ENCODE measurements at places on chromosomes 5 and 9.

- DNase-seq: no peak
Observed at GRCh38 chr5:76805821-76806505, 12.9 kb upstream of the F2RL1 start.

GRCh38 chr9:128061275-128061960 lies 5.7 kb downstream of the NAIF1 start:
- DNase-seq: no peak

DNA sequence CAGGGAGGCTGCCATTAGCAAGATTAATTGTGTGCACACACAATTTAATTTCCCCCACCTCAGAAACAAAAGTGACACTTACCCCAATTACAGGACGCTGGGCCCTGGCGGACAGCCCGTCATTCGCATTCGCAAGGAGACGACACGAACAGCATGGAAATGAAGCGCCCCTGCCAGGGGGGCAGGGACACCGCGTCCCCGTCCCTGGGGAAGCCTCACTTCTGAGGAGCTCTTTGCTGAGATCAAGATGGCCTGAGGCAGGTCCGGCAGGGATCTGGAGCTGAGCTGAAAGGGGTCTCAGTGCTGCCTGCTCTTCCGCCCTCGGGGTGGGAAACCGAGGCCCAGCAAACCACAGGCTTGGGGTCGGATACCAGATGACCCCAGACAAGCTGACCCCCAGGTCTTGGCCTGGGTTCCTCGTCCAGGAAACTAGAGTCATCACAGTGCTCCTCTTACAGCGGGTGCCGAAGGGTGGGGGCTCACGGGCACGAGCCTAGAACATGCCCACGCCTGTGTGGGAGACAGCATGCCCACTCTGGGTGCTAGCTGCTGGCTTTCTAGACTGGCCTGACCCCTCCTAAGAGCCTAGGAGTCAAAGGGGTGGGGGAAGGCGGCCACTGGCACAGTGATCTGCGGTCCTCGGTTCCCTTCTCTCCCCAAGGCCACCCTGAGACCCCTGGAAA lies 103.2 kb downstream of the VAV2 start:
- no peak for DNase-seq

GRCh38 chr5:180352116-180353047 lies 754 bp downstream of the GFPT2 start:
- no peak for DNase-seq

DNA sequence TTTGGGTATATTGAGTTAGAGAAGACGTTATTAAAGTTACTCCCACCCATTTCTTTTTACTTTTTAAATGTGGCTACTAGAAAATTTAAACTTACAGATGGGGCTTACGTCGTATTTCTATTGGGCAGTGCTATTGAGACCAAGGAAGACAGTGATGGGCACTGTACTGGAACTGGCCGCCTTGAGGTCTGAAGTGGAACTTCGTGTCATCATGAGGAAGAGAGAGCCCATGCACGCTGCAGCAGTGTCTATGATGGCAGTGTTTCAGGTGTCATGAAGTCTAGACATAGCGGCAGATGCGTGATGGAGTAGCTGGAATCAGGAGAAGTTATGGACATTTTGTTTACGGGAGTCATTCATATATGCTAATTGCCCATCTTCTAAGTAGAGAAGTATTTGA lies 143.7 kb downstream of the LRRC70 start:
- DNase-seq: peak; percentile 12

- peak; percentile 33 for DNase-seq
Observed at GRCh38 chr9:83935276-83935935, 14.2 kb upstream of the KIF27 start.

DNA sequence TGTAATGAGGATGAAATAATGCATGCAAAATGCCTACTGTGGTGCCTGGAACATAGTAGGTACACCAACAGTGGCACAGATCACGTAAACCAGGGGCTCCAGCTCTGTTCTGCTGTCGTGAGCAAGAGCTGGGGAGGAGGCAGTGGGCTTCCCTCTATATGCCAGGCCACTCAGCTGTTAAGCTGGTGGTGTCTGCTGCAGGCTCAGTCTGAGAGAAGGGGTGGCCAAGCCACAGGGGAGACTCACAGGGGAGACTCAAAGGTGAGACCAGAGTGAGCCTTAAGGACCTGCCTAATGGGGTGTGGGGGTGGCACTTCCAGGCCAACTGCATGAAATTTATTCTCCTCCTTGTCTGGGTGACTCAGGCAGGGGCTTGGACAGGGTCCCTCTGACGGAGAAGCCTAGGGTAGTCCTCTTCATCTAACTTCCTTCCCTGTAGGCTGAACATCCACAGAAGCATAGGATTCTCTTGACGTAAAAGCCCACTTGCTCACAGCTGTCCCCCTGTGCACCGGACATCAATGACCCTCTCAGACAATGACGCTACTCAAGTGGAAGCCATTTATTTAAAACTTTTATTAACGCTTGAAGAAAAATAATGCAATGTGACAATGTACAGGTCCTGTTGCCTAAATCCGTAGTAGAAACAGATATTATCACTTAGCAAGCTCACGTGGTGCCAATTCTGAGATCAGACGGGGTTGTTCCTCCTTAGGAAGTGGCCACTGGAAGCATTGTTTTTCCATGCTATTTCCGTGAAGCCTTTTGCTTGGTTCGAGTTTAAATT lies 13.9 kb downstream of the STC2 start:
- no peak for DNase-seq

GRCh38 chr5:54520940-54521339 lies 3.4 kb downstream of the SNX18 start:
- DNase-seq: no peak

- DNase-seq: no peak
Observed at GRCh38 chr5:160448886-160449285, 27.2 kb downstream of the PTTG1 start.

DNA sequence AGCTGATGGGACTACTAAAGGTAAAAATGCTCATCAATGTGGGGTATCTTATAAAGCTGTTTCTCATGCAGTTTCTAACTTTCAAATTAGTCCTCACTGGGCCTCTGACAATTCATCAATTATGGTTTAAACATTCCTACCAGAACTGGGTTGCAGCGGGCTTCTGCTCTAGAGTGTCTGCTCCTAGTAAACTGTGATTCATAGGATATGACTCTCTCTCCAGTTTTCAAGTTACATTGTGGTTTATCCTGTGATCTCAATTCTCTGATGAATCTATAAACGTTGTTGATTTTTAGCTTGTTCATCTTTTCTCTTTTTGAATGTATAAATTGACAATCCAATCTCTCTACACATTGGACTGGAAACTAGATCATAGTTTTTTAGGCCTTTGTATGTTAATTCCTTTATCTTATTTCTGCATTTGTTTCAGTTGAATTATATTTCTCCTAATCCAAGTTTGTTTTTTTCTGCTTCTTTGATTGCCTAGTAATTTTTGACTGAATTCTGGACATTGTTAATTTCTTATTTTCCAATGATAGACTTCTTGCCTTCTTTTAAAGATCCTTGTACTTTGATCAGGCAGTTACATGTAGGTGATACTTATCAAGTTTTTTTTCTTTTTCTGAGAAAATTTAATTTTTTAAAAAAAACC lies 822.6 kb downstream of the TLE1 start:
- no peak for DNase-seq

DNA sequence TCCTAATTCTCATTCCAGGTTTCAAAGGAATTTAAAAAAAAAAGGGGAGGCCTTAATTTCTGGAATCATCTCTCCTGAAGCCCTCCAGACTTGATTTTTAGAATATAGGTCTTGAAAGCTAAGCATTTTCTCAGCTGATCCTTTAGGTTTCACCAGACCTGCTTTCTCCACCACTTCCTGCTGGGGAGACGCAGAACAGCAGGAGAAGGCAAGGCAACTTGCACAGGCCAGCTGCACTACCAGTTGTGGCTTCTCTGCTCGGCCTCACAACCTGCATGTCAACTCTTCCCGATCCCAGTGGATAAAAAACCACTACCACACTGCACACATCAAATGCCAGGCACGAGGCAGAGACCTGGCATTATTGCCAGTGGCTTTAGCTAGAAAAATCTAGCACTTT lies 119.8 kb downstream of the SIL1 start:
- peak; percentile 20 for DNase-seq

DNA sequence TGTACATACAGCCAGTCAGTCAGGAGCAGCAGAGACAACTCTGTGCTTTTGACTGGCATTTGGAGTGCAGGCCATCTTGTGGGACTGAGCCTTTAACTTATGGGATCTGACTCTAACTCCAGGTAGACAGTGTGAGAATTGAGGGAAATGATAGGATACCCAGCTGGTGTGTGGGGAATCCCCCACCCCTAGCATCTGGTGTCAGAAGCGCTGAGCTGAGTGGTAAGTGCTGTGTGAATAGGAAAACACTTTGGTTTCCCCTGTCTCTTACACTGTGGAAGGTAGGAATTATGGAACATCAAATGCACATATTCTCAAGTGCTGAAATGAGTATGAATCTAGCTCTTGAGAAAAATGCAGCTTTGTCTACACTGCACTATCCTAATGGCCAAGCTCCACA lies 43.9 kb downstream of the CCDC125 start:
- no peak for DNase-seq

GRCh38 chr5:167712986-167713585 lies 578.4 kb upstream of the WWC1 start:
- no peak for DNase-seq

DNA sequence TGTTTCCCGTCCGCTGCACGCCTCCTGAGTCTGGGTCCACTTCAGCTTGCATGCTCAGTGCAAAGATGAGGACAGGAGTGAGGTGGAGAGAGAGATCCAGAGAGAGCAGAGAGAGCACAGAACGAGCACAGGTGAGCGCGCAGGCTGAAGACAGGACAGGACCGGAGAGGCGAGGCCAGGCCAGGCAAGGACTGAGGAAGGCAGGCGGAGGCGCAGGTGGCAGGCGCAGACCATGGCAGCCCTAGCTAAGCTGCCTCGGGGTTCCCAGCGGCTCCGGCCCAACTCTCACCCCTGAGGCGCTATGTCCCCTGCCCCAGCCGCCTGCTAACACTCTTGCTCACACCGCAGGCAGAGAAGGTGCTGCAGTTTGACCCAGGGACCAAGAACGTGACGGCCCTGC lies 9.7 kb downstream of the GRIN1 start:
- DNase-seq: no peak

GRCh38 chr9:121748727-121749423 lies 97.4 kb downstream of the DAB2IP start:
- DNase-seq: no peak

- no peak for DNase-seq
Observed at GRCh38 chr5:132772291-132773070, 4.6 kb downstream of the SEPTIN8 start.

- DNase-seq: no peak
Observed at GRCh38 chr9:35892051-35892450, 14.0 kb upstream of the HRCT1 start.

GRCh38 chr9:112029921-112030444 lies 133.4 kb downstream of the UGCG start:
- no peak for DNase-seq

DNA sequence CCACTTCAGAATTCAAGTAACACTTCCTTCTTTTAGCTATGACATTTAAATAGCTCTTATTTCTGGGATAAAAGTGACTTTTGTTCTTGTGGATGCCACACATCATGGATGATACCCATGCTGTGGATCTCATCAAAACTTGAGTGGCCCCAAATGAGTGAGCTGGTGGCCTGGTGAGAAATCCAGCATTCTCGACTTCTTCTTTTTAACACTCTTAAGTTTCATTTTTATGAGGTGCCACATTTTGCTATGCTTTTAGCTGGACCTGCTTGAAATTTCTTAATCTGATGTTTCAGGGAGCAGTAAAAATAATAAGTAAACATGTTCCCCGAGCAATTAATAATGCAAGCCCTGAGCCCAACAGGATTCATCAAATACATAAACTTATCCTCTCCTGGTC lies 384.8 kb upstream of the MEF2C start:
- DNase-seq: no peak

GRCh38 chr9:21559402-21560280 lies 77.5 kb upstream of the IFNE start:
- DNase-seq: no peak

- DNase-seq: no peak
Observed at GRCh38 chr5:124747791-124748686, 1.6 kb upstream of the ZNF608 start.

DNA sequence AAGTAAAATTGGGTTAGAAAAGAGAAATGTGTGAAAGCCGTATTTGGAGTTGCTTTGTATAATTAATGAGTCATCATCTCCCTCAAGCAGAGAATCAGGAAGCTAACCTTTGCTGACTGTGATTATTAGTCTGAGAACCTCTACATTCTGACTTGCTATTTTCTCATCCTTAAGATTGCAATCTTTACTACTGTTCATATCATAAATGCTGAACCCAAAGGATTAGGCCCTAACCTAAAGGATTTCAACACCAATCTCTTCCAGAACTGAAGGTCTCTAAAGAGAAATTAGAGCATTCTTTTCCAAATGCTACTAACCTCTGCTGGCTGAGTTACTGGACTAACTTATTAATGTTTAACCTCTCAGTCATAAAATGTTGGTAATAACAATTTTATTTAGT lies 538.1 kb upstream of the MEF2C start:
- DNase-seq: no peak

DNA sequence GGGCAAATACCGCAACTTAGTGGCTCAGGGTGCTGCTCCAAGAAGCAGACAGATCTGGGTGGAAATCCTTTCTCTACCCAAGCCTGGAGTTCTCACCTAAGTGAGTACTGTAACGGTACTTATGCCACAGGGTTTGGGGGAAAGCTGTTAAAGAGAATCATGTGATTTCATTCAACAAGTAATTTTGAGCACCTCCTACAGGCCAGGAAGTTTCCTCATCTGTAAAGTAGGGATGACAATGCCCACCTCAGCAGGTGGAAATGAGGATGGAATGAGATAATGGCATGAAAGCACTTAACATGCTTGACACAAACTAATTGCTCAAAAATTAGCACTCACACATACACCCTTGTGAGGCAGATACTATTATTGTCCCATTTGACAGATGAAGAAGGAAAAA lies 114.1 kb downstream of the JAKMIP2 start:
- no peak for DNase-seq

DNA sequence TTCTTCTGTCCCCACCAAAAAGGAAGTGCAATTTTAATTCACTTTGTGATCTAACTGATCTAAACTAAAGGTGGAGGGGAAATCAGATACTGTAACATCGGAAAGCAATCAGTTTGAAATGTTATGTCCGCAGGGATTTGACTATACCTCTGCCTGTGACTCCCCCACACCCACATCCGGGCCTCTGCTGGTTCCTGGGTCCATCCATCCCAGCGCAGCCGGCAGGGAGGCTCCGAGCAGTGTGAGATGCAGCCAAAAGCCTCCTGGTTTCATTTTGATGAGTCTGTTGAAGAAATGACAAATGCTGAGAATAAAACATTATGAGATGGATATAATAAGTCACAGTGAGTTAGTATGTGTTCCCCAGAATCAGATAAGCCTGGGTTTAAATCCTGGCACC lies 8.6 kb downstream of the FSTL4 start:
- DNase-seq: no peak

DNA sequence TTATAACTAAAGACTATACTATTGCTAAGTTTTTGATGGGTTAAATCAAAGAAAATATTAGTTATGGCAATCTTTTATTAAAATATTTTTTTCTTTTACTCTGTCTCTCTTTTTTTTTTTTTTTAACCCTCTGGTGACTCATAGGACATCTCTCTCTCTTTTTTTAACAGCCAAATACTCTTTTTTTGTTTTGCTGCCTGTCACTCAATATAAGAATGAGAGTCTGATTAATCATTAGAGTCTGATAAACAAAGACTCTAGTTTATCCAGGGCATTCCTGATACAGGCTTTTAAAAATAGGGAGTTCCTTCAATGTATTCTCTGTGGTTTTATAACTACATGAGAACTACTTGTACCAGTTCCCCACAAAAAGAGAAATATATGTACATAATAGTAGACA lies 77.3 kb downstream of the SLC38A9 start:
- DNase-seq: no peak

- peak; percentile 99 for DNase-seq
Observed at GRCh38 chr9:136051837-136052471, 43.1 kb downstream of the NACC2 start.
